ENCODE measurements at places on chromosomes 5 and 9. TPM values are rescaled to one million over a fixed set of nuclear protein-coding genes. Genes with fewer than 3 reads are reported as not detected.

DNA sequence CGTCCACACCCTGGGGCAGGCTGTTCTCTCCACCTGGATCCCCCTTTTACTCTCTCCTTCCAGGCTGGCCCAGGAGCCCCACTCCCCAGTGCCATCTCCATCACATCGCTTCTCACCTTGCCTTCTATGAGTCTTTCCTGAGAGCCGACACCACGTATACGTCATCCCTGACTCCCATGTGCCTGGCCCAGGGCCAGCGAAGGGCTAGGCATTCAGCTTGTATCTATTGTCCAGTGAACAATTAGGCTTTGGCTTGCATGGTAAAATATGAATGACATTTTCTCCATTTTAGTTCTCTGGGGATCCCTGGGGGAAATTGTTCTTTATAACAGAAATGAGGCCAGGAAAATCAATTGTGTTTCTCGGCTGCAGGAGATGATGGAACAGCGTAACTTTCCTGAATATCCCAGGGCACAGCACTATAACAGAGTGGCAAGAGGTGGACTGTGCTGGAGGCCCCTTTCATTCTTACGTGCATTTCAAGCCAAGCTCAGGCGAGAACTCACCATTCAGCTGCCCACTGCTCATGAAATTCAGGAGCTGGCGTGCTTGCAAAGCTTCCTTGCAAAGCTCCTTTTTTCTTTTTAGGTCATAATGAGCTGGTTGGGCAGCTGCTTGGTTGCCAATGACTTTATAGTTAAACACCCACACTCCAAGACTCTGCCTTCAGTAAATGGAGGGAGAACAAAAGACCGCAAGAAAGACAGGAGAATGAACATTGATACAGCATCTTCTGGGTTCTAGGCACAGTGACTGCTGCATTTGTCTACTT, 37.7 kb downstream of the NSG2 start:
- no peak for DNase-seq

- DNase-seq: no peak
Observed at GRCh38 chr5:167853421-167853820, 438.0 kb upstream of the WWC1 start.

The RANBP3L gene
- not detected for total RNA-seq

- DNase-seq: no peak
Observed at GRCh38 chr5:95957561-95958203, 4.0 kb downstream of the ELL2 start.
